ENCODE measurements at places on chromosomes 2 and 18.

- DNase-seq = peak; percentile 65
Observed at GRCh38 chr2:145038041-145038525, 518.2 kb upstream of the ZEB2 start.

- no peak for DNase-seq
Observed at GRCh38 chr2:71727562-71727961, 274.2 kb downstream of the DYSF start.

GRCh38 chr18:42707080-42707479 is 408.4 kb downstream of the RIT2 start:
- no peak for DNase-seq

- DNase-seq = no peak
Observed at GRCh38 chr2:121044412-121044811, 240.6 kb downstream of the TFCP2L1 start.

- no peak for DNase-seq
Observed at GRCh38 chr2:61967262-61967661, 61.8 kb downstream of the COMMD1 start.
